ENCODE measurements at places on chromosomes 3 and 15. TPM values are rescaled to one million over a fixed set of nuclear protein-coding genes. Genes with fewer than 3 reads are reported as not detected.

The KBTBD13 gene
- total RNA-seq: 1.5 TPM

- H3K4me1 ChIP-seq: no peaks in the 10 kb centered on the region
- no peak overlapping the region for H3K27ac ChIP-seq
- no peaks in the 10 kb centered on the region for H3K27me3 ChIP-seq
- no peak for DNase-seq
- no peak overlapping the region for H3K4me3 ChIP-seq
- H3K36me3 ChIP-seq: no peaks in the 10 kb centered on the region
These were observed 17.3 kb downstream of the SUCNR1 start for GRCh38 chr3:151890721-151891141.

DNA sequence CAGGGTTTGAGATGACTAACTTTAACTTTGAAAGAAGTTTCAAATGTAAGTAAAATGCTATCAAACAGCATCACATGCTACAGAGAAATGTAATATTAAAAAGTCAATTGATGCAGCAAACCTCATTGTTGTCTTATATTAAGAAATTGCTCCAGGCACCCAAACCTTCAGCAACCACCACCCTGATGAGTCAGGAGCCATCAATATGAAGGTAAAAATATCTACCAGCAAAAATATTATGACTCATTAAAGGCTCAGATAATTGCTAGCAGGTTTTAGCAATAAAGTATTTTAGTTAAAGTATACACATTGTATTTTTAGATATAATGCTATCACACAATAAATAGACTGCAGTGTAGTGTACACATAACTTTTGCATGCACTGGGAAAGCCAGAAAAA, 746.3 kb downstream of the ZPLD1 start:
- H3K4me3 ChIP-seq: no peak overlapping the region
- DNase-seq: no peak
- no peak overlapping the region for H3K27ac ChIP-seq
- no peaks in the 10 kb centered on the region for H3K4me1 ChIP-seq
- no peaks in the 10 kb centered on the region for H3K36me3 ChIP-seq

DNA sequence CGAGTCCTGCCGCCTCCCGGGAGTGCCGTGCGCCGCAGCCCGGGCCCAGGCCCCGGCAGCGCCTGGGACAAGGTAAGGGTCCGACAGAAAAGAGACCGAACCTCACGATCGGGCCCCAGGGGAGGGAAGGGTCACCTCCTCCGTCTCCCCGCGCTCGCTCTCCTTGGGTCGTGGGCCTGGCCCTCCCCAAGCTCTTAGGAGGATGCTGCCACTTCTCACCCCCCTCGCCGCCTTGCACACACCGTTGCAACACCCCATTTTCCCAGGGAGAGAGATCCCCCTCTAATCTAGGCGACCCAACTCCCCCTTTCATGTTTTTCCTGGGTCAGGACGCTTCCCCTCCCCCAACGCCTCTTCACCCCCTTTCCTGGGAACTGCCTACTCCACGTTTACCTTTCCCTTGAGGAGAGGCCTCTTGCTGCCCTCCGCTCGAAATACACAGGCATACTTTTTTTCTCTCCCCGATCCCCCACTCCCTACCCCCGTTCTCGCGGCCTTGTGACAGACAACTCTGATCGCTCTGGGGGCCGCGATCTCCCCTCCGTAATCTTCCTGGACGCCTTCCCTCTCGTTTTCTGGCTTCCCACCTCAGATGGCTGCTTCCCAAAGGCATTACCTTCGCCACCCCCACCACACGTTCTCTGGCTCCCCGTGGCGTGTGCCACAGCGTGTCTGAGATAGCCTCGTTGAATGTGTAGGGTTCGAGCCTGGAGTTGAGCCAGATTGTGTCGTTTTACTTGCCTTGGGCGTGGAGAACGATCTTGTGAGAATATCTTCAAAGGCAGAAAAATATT, 688 bp downstream of the SETD5 start:
- no peaks in the 10 kb centered on the region for H3K4me1 ChIP-seq
- H3K4me3 ChIP-seq: peak overlapping the region; percentile 36
- peak overlapping the region; percentile 98 for H3K27ac ChIP-seq
- peak; percentile 74 for DNase-seq

- no peaks in the 10 kb centered on the region for H3K27me3 ChIP-seq
- no peaks in the 10 kb centered on the region for H3K4me1 ChIP-seq
- H3K4me3 ChIP-seq: no peak overlapping the region
These were observed 35.9 kb downstream of the POC1A start for GRCh38 chr3:52118156-52118875.
